ENCODE measurements at places on chromosomes 12 and 14.

- no peak for DNase-seq
Observed at GRCh38 chr14:85663256-85663655, 133.3 kb downstream of the FLRT2 start.

GRCh38 chr12:16608946-16609539 lies 3.1 kb upstream of the LMO3 start:
- DNase-seq = no peak

DNA sequence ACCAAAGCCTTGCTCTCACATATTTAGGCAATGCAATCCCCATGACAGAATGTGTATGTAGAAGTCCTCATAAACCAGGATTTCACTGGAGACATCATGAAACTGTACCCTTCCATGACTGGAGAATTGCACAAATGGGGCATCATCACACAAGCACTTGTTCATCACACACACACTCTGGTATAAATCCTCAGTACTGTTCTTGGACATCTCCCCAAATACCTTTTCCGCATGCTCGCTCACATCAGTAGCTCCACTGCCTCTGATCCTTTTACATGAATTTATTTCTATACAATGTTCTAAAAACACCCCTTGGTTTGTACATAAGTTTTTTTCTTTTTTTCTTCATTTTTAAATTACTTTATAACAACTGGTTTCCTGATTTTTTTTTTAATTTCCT lies 3.3 kb upstream of the ING4 start:
- DNase-seq = no peak

DNA sequence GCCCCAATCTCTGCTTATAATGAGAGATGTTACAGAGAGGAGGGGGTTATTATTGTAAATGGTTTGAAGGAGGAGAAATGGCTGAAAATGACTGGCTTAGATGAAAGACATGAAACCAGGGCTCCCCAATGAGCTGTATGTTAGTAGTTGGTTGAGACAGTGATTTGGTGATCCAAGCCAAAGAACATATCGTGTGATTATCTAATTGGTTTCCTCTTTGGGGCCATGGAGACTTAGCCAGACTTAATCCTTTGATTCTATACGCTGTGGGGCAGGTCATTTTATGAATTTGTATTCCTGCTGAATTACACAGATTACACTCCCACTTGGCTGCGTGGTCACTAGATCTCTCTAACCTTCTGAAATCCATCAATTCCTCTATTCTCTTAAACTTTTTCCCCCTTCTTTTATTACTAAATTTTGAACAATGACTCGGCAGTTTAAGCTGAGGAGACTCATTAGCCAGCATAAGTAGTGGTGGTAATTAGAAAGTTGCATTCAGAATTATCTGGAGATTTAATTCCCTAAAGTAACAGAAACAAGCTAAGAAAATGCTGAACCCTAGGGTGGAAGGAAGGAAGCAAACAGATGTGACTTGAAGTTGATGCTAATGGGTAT lies 5.3 kb downstream of the TTC8 start:
- DNase-seq = no peak

DNA sequence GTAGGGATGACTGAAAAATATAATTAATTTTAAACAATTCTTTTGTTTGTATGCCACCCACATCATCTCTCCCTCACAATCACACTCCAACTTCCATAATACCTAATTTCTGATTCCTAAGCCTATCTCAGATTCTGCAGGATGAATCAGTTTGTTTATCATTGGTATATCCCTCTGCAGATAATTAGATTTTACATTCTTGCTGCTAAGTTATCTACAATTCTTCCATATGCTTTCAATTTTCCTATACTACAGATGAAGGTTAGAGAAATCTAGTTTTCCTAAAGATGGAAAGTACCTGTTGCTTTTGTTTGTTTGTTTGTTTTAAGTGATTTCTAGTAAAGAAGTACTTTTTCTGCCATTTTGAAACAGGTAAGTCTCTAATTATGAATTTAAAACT lies 105.3 kb downstream of the ANKS1B start:
- no peak for DNase-seq

DNA sequence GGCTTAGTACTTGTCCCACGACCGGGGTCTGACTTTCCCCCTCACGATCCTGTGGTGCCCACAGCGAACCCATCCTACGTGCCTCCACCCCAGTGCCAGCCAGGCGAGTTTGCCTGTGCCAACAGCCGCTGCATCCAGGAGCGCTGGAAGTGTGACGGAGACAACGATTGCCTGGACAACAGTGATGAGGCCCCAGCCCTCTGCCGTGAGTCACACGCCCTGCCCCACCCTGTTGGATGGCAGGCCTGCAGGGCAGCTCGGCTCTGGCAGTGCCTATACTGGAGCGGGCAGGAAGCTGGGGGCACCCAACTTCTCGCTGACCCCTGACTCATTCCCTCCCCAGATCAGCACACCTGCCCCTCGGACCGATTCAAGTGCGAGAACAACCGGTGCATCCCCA lies 18.3 kb upstream of the LRP1-AS start:
- DNase-seq = no peak

DNA sequence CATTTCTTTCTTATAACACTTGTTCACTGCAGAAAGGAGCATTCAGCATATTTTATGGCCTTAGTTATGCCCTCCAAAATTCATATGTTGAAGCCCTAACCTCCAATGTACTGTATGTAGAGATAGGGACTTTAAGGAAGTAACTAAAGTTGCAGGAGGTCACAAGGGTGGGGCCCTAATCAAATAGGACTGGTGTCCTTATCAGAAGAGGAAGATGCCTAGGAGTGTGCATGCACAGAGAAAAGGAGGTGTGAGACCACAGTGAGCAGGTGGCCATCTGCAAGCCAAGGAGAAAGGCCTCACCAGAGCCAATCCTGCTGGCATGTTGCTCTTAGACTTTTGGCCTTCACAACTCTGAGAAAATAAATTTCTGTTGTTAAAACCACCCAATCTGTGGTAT lies 12.9 kb upstream of the E2F7 start:
- DNase-seq = no peak

- no peak for DNase-seq
Observed at GRCh38 chr12:51374856-51375255, 16.4 kb downstream of the GALNT6 start.

DNA sequence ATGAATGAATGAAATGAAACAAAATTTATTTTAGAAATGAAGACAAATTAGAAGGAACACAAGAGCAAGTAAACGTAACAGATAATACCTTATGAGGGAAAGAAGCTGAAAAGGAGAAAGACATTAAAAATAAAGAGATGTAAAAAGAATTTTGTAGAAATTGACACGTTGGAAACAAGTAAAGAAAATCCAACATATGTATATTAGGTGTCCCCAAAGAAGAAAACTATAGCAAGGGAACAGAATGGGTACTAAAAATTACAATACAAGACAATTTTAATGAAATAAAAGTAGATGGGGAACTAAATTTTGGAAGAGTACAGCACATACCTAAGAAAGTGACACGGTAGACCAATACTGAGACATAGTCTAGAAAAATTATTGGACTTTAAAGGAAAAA lies 16.7 kb downstream of the DNM1L start:
- DNase-seq = no peak

DNA sequence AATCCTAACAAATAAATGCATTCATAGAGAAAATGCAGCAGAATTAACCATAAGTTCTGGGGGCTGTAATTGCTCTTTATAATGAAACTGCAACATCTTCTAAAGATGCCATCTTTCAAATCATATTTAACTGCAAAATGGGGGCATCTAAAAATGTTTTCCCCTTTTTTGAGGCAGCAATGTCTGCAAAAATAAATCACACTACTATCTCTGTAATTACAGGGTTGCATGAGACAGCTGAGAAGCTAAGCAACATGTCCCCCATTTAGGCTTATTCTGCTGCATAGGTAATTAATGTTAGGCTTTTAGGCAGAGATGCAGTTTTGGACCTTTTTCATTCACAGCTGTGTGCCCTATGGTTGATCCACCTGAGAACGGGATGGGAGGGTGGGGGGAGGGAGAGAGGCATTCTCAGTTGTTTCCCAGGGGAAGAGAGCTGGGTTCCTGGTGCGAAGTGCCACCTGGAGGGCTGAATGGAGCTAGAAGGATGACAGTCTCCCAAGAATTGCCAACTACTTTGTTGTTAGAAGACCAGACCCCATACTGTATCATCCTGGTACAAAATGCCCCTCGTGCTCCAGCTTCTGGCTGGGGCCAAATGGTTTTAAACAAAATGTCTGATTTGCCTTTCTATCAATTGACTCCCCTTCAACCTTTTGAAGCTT lies 154.2 kb downstream of the APAF1 start:
- no peak for DNase-seq

- no peak for DNase-seq
Observed at GRCh38 chr12:70627677-70628076, 9.6 kb downstream of the PTPRB start.

DNA sequence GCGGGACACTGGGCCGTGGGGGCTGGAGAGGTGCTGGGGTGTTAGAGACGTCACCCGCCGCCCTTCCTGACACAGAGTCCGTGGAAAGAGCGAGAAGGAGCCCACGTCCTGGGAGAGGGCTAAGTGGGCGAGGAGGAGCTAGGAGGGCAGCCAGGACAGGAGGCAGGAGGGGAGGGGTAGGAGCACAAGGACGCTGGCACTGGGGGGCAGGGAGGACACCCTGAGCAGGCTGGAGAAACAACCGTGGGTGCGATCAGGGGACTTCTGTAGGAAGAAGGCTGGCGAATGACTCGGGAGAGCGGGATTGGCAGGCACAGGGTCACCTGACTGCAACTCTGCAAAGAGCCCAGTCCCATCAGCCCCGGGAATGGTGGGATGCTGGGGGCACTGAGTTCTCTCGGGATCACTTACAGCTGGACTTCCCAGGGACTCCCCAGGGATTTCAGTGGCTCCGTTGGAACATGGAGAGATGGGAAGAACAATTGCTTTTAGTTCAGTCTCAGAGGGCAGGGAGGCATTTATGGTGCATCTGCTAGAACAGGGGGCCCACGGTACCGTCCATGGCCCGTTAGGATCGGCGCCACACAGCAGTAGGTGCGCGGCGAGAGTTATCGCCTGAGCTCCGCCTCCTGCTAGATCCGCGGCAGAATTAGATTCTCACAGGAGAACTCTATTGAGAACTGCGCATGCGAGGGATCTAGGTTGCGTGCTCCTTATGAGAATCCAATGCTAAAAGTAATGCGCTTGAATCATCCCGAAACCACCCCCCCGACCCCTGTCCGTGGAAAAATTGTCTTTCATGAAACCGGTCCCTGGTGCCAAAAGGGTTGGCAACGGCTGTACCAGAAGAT lies 24.3 kb downstream of the UBR7 start:
- peak; percentile 55 for DNase-seq

GRCh38 chr12:40911676-40912075 lies 219.4 kb downstream of the CNTN1 start:
- DNase-seq = no peak

GRCh38 chr14:81382517-81383225 lies 17.5 kb downstream of the STON2 start:
- no peak for DNase-seq

DNA sequence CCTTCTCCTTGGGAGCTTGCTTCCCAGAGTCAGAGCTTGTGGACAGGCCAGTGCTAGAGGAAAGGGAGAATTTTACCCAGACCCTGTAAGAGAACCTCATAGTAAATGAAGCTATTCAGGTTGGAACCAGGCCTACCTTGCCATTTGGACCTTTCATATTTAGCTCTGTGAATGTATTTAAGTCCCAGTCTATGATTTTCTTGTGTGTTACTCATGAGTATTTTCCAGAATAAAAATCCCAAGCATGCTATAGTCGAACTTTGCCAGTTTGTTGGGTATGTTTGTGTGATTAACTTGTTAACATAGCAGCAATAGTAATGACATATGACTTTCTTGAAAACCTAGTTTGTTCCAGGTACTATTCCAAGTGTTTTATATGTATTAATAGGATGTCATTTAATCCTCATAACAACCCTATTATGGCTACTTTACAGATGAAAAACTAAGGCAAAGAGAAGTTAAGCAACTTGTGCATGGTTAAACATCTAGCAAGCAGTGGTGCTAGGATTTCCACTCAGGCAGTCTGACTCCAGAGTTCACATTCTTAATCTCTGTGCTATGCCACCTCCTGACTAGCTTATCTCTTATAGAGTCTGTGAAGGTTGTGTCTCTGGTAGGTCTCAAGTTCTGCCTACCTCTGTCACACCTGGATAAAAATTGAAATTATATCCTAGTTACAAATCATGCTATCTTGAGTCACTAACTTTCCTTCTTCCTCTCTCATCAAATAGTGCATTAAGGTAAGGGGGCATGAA lies 47.9 kb upstream of the GARIN2 start:
- DNase-seq = no peak

DNA sequence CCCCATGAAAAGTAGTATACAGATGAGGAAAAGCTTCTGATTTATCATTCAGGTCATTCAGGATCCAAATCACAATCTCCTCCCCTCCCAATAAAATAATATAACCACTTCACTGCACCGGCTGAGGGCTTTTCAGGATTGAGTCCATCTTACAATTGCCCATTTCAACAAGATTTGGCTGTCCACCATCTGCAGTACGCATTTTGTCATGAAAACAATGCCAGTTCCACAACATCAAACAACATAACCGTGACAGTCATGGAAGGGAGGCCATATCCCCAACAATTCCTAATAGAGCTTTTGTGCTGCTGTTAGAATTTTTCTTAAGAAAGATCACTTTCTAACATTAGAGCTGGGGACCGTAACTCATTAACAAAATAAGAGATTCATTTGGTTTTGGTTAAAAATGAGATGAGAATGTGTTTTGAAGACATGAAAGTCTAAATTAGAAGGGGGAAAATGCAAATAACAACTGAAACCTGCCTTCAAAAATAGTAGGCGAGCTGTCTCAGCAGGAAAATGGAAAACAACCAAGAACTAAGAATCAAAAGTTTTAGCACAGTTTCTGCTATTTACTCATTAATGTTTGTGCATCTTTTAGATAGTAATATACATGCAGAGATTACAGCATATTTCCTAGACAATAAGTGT lies 38.3 kb upstream of the TMTC2 start:
- no peak for DNase-seq

- no peak for DNase-seq
Observed at GRCh38 chr14:51396222-51396815, 156.3 kb downstream of the TMX1 start.

DNA sequence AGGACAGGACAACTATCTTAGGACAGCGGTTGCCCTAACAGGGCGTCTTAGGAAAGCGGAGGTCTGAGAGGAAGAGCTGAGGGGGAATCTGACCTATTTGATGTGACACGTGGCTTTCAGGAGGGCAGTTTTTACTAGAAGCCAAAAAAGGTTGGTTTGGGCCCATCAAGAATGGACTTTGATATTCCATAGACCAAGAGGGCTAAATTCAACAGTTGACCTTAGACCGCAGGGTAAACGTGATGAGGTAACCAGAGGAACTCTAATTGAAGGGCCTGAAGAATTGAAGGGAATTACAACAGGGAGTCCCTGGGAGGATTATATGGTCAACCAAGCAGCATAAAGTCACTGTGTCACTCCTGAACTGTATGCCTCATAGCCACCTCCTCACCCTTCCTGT lies 11.5 kb downstream of the C1S start:
- no peak for DNase-seq

- DNase-seq = no peak
Observed at GRCh38 chr12:93002293-93003054, 73.4 kb upstream of the EEA1 start.

GRCh38 chr12:102281231-102281630 lies 83.6 kb upstream of the PMCH start:
- DNase-seq = no peak

All from GM13976 (cell line).